ENCODE measurements at places on chromosomes 5 and 9. TPM values are rescaled to one million over a fixed set of nuclear protein-coding genes. Genes with fewer than 3 reads are reported as not detected.

GRCh38 chr9:31740705-31741104 is 643.7 kb upstream of the ACO1 start:
- no peaks in the 10 kb centered on the region for H3K27me3 ChIP-seq
- H3K27ac ChIP-seq = no peak overlapping the region
- no peaks in the 10 kb centered on the region for H3K36me3 ChIP-seq

Gene SHOC1
- not detected for total RNA-seq

DNA sequence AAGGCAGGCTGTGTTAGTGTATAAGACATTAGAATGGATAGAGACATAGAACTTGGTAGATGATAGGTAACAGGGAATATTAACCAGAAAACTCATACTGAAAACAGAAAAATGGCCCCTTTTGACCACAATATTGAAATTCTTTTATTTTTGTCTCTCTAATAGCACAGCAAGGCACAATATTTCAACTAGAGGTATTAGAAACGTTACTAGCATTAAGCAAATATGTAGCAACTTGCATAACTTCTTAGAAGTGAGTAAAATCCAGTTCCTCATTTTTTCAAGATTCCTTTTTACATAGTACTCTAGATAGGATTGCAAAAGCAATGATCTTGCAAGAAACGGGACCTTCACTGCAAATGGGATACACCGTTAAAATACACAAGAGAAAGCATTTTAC is 102.7 kb upstream of the VCAN start:
- peaks cover 7% of the 10 kb centered on the region for H3K4me1 ChIP-seq
- H3K4me3 ChIP-seq = no peak overlapping the region
- no peaks in the 10 kb centered on the region for H3K36me3 ChIP-seq
- no peak for DNase-seq

DNA sequence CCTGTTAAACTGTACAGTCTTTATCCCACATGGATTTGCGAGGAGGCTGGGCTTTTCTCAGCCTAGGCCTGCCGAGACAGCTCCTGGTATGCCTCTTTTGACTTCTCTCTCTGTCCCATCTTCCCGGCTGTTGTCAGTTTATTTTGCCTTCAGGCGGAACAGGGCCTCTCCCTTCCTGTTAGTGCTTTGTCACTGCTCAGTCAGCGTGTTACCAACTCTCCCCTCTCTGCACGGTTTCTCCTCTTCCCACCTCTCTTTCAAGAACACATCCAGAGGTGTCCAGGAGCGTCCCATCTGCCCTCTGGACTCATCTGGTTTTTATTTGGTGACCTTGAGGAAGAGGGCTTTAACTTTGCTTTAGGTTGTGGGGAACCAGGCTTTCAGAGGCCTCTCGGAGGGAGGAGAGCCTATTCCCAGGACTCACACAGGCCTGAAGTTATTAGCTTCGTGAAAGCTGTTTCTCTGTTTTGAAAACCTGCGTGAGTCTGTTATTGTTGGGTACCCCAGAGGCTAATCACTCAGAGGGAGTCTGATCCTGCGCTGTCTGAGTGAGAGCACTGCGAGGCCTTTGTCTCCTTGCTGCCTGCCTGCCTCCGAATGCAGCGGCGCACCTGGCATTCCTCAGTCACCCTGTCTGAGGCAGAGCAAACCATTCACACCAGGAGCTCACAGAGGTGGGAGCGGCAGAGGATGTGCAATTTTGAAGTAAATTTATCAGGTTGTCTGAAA is 234.4 kb upstream of the MPDZ start:
- no peak overlapping the region for H3K4me3 ChIP-seq
- DNase-seq = no peak
- no peaks in the 10 kb centered on the region for H3K4me1 ChIP-seq
- H3K27me3 ChIP-seq = no peaks in the 10 kb centered on the region
- no peaks in the 10 kb centered on the region for H3K36me3 ChIP-seq

GRCh38 chr5:36561601-36562000 is 44.8 kb upstream of the SLC1A3 start:
- H3K27me3 ChIP-seq = peaks cover 5% of the 10 kb centered on the region
- H3K27ac ChIP-seq = no peak overlapping the region
- H3K4me3 ChIP-seq = no peak overlapping the region
- no peaks in the 10 kb centered on the region for H3K36me3 ChIP-seq

DNA sequence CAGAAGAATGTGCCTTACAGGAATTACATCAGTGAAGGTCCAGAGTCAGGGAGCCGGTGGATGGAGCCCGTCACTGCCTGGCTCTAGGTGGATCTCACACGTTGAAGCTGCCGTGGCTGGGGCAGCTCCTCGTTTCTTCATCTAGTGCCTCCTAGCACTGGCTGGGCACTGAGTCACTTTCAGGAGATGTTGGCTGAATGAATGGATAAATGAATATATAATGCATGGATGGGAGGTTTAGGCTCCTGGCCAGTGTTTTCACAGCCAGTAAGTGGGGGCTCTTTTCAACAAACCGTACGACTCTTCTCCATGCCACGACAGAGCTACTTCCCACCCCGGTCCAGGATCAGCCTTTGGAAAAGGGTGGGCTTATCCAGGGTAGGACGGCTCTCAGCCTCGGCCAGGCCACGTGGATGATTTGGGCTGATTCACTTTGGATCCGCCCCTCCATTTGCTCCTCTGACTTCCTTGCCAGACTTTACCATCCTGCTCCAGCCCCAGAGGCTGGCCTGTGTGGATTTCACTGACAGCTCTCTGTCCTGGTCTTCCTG is 1.3 kb upstream of the SH3PXD2B start:
- H3K36me3 ChIP-seq = no peaks in the 10 kb centered on the region
- H3K27ac ChIP-seq = no peak overlapping the region
- DNase-seq = no peak
- H3K27me3 ChIP-seq = peaks cover 57% of the 10 kb centered on the region
- H3K4me3 ChIP-seq = peak overlapping the region; percentile 78
- peaks cover 13% of the 10 kb centered on the region for H3K4me1 ChIP-seq

GRCh38 chr5:151086905-151087360 is 6.1 kb upstream of the TNIP1 start:
- peak; percentile 57 for DNase-seq
- H3K27me3 ChIP-seq = no peaks in the 10 kb centered on the region
- peaks cover 4% of the 10 kb centered on the region for H3K36me3 ChIP-seq
- peak overlapping the region; percentile 83 for H3K4me3 ChIP-seq
- peaks cover 70% of the 10 kb centered on the region for H3K4me1 ChIP-seq

- no peak for DNase-seq
- H3K4me1 ChIP-seq = no peaks in the 10 kb centered on the region
- H3K27me3 ChIP-seq = peaks cover 1% of the 10 kb centered on the region
- H3K36me3 ChIP-seq = no peaks in the 10 kb centered on the region
- no peak overlapping the region for H3K27ac ChIP-seq
- H3K4me3 ChIP-seq = no peak overlapping the region
Measured at GRCh38 chr9:114282104-114282485, 40.8 kb upstream of the ORM1 start.
